ENCODE measurements at places on chromosomes 1 and 21.

- peak; percentile 97 for DNase-seq
These were observed at the start of gene SELENOF for GRCh38 chr1:86913896-86914600. Gene SELENOF (minus strand): TSS chr1:86914126. CDS start chr1:86914111, 15 bp downstream.

GRCh38 chr1:60841116-60842046 lies 241.0 kb upstream of the NFIA start:
- DNase-seq = no peak

GRCh38 chr1:157882580-157882979 lies 41.0 kb upstream of the CD5L start:
- DNase-seq = no peak

DNA sequence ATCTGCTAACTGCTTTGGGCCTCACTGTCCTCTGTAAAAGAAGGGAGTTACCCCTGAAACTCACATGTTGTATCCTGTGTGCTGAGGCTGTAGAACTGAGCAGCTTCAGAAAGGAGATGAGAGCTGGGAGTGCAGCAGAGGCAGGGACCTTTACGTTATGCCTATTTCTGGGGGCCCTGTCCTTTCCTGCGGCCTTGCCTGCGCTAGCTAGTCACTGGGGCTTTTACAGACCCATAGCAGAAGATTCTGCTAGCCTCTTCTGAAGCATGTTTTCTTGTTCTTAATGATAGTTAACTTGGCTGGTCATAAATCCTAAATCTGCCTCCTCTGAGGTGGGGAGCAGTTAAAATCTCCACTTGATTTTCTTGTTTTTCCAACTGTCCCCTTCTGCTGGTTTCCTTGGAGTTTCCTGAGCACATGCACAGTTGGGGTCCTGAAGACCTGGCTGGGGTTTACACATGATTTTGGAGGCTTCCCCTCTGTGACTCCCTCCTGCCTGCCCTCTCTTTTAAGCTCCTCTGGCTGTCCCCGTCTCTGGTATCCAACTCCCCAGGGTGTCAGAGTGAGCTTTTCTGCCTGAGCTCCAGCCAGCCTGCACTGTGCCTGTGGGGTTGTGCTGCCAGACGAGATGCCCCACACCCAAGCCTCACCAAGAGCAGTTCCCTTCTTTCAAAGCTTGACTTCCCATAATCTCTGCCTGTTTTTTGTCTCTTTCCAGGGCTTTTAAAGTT lies 76.6 kb downstream of the NOS1AP start:
- no peak for DNase-seq

- DNase-seq = no peak
These were observed 76.7 kb downstream of the PRDM16 start for GRCh38 chr1:3145532-3146325.

- no peak for DNase-seq
These were observed 22.8 kb downstream of the HFM1 start for GRCh38 chr1:91381844-91382243.

- DNase-seq = no peak
These were observed 10.7 kb downstream of the AUNIP start for GRCh38 chr1:25848531-25848930.

DNA sequence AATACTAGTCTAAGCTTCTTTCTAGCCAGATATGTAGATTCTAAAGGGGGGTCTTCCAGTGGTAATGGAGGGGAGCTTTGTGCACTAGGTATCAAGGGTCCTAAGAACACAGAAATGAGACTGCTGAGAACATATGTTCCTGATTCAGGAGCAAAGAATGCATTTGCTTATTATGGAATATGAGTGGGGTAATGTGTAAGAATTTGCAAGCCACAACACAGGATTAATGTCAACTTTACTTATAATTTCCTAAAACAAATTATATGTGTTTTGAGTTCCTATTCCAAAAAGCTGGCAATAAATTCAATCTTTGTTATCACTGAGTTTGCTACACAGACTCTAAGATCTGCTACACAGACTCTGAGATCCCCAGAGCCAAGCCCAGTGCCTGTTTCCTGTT lies 357.0 kb upstream of the PTBP2 start:
- DNase-seq = no peak

All from stimulated activated CD8-positive, alpha-beta memory T cell treated with anti-CD3 and anti-CD28 coated beads, Interleukin-2, amount 100 ng/mL, for 1 hour (primary cell).